Stimulated activated CD4-positive, alpha-beta T cell treated with anti-CD3 and anti-CD28 coated beads, Interleukin-12 subunit alpha, Interleukin-12 subunit beta, amount 100 ng/mL, for 24 hours (primary cell): ENCODE measurements at places on chromosomes 13 and 19.

GRCh38 chr13:109816112-109816807 is 29.9 kb upstream of the IRS2 start:
- DNase-seq = no peak

- DNase-seq = no peak
Observed at GRCh38 chr19:56291867-56292266, 19.3 kb downstream of the EDDM13 start.

DNA sequence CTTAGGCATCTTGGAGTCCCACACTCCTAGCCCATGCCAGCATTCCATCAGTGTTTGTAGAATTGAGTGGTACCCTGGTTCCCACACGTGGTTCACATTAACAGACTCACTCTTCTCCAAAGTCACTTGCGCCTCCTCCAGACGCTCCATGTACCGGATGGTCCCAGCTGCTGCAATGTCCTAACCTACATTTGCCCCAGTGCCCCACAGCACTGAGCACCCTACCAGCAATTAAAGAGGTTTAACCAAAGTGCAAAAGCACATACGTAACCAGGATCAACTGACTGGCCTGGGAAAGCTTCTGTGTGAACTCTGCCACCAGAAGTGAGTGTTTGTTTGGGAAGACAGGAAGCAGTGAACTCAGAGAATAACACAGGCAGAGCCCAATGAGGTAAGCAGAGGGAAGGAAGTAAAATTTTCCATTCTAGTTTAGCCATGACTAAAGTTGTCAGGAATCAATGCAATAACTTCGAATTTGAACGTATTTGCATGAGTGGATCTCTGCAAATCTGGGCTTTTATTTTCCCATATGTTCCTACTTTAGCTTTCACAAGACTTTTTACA is 7.3 kb upstream of the MEDAG start:
- DNase-seq = no peak

DNA sequence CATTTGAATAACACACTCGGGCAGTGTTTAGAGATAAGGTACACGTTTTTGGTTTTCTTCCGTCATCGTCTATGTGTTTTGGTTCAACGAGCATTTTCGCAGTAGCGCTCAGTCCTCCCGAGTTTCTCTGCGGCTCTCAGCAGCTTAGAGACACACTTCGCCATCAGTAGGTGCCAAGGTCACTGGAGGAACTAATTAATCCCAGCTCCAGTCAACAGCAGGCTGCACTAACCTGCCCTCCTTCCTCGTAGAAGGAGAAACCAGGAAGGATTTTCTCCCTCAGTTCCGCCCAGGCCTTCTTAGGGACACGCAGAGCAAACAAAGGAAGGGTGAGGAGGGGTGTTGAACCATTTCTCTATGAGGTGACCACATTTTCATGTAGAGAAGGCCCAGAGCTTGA is 12.6 kb downstream of the MBNL2 start:
- no peak for DNase-seq

DNA sequence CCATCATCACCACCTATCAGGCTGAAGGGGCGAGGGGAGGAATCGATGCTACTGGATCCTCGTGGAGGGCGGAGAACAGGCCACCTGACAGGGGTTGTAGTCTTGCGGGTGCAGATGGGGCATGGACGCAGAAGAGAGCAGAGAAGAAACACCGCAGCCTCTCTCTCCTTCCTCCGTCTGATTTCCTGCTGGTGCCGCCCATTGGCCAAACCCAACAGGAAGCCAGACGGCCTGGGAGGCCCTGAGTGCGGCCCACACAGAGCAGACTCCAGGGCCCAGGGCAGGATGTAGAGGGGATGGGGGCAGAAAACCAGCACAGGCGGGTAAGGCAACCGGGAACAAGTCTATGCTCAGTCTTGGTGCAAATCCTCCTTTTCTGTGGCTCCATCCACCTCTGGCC is 15.4 kb downstream of the CEBPA start:
- no peak for DNase-seq
